ENCODE measurements at places on chromosomes 11 and 22.

DNA sequence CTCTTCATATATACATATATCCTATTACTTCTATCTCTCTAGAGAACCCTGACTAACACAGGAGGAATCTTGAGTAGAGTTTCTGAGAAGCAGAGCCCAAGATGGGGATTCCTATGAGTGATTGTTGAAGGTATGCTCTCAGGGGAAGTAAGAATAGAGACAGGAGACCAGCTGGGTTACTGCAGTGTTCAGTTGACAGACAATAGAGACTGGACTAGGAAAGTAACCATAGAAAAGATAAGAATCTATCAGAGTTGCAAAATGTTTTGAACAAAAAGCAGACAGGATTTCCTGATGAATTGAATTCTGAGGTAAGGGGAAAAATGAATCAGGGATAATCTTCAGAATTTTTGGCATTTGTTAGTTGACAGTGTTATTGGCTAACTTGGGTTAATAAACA is 54.4 kb downstream of the SLC17A6 start:
- DNase-seq = no peak

GRCh38 chr11:77047007-77047927 is 13.1 kb downstream of the B3GNT6 start:
- peak; percentile 98 for DNase-seq

DNA sequence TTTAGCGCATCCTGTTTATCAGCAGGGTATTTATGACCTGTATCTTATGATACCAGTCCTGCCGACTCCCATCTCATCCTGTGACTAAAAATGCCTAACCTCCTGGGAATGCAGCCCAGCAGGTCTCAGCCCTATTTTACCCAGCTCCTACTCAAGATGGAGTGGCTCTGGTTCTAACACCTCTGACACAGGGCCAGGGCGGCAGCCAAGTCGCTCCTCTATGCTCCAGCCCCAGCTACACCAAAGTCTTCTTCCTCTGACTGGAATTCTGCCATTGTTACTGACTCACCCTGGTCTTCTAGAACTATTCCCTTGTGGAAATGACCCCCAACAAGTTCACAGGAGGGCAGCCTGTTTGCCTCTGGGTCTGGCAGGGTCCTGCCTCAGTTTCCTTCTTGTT is 7.9 kb upstream of the C1QTNF6 start:
- no peak for DNase-seq

GRCh38 chr11:32963721-32964120 is 52.0 kb upstream of the DEPDC7 start:
- DNase-seq = no peak

- peak; percentile 71 for DNase-seq
These were observed 10.3 kb downstream of the NEAT1 start for GRCh38 chr11:65432686-65433582.

DNA sequence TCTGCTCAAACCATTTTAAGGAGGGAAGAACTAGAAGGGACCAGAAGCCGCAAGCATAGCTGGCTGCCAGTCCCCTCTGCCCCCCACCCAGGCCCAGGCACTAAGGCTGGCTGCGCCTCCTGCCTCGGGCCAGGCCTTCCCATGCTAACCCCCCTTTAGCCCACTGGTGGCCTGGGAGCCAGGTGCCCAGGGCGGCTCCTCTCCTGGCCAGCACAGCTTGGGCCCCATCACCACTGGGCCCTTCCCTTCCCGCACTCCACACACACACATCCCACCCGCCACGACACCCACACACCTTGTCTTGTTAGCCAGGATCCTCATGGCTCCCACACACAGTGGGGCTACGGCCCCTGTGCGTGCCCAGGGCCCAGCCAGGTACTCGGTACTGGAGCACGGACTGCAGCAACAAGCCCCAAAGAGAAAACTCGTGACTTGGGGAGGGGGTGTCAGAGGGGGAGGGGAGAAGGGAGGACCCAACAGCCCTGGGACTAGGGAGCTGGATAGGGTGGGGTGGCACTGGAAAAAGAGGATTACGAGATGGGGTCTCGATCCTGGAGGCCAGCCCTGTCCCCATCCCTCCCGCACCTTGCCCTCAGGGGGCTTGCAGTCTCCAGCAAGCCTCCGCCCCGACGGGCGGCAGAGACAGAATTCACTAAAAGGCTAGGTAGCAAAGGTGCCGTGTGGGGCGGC is 16.0 kb downstream of the BCL9L start:
- no peak for DNase-seq

- no peak for DNase-seq
These were observed 110.2 kb downstream of the UVRAG start for GRCh38 chr11:75924966-75925784.

GRCh38 chr22:47768027-47768426 is 1005.6 kb downstream of the TBC1D22A start:
- DNase-seq = no peak

DNA sequence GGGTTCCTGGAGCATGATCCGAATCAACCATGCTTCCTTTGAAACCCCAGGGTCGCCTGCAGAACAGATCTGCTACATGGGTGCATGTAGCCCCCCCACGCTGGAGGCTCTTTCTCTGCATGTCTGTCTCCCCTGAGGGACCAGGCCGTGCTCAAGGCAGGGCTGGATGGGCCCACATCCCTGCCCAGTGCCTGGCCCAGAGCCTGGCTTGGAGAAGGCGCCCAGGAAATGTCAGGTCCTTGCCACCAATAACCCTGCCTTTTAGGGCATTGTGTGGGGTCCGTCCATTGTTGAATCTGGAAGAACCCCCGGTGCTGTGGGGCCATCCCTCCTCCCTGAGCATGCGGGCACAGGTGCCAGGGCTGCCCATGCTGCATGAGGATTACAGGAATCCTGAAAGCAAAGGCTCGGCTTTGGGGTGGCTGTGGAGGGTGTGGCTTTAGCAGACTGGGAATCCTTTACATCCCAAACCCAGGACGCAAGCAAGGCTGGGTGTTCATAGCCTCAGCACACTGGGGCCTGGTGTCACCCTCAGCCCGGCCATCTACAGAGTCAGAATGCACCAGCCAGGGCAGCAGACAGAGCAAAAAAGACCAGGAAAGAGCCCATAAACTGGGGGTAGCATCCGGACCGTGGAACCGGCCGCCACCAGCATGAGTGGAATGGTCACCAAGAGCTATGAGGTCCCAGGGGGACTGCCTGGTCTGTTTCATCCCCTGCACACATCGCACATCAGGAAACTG is 48.2 kb downstream of the RTL6 start:
- DNase-seq = no peak

GRCh38 chr11:130992788-130993187 is 76.5 kb upstream of the SNX19 start:
- no peak for DNase-seq

- DNase-seq = no peak
These were observed 350.4 kb downstream of the CADM1 start for GRCh38 chr11:115153731-115154354.

DNA sequence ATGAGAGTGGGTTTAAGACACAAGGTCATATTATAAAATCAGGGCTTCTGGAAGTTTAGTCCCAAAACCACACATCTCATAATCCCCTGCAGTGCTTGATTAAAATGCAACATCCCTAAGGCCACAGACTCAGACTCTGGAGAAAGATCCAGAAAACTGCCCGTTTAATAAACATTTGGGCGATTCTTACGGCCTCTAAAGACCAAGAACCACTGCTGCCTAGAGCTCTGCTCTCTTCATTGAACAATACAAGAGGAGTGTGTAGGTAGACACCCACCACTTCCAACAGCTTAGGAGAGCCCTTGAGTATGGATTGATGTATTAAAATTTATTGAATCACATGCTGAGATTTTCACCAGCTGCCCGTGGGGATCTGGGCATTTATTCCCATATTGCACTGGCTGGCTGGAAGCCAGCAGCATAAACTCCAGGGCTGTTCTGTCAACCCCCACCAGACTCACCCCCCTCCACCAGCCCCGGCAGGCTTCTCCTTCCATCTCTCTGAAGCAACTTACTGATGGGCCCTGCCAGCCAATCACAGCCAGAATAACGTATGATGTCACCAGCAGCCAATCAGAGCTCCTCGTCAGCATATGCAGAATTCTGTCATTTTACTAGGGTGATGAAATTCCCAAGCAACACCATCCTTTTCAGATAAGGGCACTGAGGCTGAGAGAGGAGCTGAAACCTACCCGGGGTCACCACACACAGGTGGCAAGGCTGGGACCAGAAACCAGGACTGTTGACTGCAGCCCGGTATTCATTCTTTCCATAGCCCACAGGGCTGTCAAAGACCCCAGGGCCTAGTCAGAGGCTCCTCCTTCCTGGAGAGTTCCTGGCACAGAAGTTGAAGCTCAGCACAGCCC is 749 bp upstream of the BEST1 start:
- DNase-seq = peak; percentile 86

- no peak for DNase-seq
These were observed 76.4 kb downstream of the YAP1 start for GRCh38 chr11:102186551-102187191.

DNA sequence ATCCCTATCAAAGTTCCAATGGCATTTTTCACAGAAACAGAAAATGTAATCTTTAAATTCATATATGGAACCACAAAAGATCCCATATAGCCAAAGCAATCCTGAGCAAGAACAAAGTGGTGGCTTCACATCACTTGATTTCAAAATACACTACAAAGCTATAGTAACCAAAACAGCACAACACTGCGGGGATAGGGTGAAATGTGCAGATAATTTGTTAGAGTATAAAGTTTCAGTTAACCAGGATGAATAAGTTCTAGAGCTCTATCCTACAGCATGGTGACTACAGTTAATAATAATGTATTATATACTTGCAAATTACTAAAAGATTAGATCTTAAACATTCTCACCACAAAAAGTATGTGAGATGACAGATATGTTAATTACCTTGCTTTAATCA is 55.5 kb downstream of the MAPK1 start:
- DNase-seq = no peak

GRCh38 chr22:26535603-26535908 is 23.3 kb upstream of the TFIP11 start:
- peak; percentile 95 for DNase-seq

DNA sequence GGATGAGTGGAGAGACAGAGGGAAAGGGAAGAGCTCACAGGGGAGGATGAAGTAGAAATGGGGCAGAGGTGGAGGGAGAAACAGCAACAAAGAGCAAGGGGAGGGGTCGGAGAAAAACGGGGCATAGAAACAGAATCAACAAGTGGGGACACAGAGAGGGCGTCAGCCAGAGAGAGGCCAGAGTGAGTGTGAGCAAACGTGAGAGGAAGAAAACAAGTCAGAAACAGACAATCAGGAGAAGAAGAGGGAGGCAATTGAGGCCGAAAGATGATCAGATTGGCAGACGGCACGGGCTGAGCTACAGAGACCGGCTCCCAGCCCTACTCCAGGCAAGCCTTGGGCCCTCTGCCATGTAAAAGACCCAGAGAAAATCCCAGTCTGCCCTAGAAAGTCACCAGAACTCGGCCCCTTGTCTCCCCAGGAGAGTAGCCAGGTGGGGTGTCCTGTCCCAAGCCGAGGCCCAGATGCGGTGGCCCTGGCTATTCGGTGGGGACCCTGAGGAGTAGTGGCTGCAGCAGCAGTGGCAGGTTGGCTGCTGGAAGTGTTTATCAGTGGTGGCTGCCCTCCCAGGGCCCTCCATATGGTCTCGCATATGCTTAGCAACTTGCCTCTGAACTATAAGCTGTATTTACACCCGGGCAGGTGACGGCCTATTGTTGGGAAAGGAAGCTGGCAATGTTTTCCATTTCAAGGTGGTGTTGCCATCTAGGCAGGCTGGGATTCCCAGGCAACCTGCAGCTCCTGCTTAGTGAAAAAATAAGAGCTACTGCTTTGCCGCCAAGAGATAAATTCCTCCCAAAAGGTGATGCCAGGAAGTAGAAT is 14.8 kb upstream of the TSPAN18 start:
- no peak for DNase-seq

DNA sequence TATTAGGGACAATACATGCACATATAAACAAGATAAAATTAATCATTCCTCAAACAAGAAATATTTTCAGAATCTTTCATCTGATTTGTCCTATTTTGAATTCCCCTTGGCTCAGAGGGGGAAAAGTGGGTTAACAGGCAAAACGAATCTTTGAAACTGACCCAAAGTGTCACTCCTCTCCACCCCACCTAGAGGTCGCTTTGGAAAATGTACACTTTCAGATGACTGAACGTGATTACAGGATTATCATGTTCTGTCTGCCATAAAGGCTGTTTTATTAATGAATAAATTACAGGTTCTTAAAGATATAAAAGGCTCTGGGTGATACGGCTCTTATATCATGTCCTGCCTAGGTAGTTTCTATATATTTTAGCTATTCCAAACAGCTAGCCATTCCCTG is 1735.0 kb downstream of the LRRC4C start:
- DNase-seq = peak; percentile 7

- DNase-seq = peak; percentile 71
These were observed 13.7 kb downstream of the MS4A13 start for GRCh38 chr11:60528934-60529333.

GRCh38 chr11:27205250-27205649 is 157.8 kb downstream of the CCDC34 start:
- no peak for DNase-seq

DNA sequence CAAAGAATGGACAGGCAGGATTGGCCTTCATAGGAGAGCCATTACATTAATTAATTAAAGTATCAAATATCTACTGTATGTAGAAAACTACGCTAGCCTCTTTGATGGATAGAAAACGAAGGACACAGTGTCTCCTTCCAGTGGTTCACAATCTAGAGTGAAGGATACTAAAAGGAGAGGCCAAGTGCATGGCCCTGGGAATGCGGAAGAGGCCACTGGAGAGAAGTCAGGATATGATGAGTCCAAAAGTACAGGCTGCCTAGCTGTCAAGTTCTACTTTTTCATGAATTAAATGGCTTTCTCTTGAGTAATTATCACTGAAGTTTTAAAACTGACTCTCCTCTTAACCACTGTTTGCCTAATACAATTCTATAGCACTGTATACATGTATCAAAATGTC is 41.9 kb downstream of the ATG16L2 start:
- no peak for DNase-seq

DNA sequence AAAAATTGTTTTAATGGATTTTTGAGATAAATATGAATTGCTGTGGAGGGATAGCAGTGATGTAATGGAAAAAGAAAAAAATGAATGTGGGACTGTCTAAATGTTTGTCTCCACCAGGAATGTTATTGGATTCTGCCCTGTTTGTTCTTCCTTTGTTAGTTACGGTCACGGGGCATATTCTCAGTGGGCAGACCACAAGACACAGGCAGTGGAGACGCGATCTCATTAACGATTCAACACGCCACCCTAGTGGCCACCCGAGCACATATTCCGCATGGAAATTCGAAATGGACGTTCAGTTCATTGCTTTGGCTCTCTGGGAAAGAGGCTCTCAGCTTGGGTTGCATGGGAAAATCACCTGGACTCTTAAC is 151.8 kb upstream of the TTC12 start:
- no peak for DNase-seq

GRCh38 chr11:73596547-73596946 is 1.4 kb downstream of the FAM168A start:
- DNase-seq = no peak

DNA sequence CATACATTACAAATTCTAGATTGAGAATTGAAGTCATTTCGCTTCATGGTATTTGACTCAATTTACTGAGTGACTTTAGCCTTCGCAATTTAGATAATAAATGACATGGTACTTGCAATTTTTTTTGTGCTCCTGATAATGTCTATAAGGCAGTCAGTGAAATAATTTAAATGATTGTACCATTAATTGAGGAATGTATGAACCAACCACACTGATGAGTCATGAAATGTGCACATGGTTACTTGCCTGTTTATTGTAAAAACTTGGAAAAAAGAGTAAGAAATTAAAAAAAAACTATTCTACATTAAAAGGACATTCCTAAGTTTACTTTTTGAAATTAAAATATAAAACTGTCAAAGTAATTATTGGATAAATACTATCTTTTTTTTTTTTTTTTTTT is 43.3 kb downstream of the DNAJC24 start:
- no peak for DNase-seq

GRCh38 chr11:74989260-74989638 is 516 bp downstream of the NEU3 start:
- DNase-seq = peak; percentile 43
